ENCODE measurements at places on chromosomes 6 and 20.
A peak's percentile ranks its signal among the peaks of the same experiment; 100 is the strongest.

DNA sequence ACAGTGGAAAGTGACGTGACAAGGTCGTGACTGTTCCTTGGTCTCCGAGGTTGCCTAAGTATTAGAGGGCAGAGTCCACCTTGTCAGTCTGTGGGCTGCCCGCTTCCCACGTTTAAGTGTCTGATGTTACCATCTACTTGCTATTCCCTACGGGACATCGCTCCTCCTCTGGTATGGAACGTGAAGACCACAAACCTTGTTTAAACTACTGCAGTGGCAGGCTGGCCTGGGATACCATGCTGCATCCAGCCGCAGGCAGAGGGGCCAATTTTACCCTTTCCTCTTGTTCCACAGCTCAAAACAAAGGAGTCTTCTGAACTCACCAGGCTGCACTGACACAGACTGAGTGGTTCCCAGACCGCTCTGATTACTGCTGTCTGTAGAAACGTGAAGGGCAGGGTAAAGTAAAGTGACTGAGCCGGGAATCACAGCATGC, 275.9 kb downstream of the FOXC1 start:
- DNase-seq: no peak

DNA sequence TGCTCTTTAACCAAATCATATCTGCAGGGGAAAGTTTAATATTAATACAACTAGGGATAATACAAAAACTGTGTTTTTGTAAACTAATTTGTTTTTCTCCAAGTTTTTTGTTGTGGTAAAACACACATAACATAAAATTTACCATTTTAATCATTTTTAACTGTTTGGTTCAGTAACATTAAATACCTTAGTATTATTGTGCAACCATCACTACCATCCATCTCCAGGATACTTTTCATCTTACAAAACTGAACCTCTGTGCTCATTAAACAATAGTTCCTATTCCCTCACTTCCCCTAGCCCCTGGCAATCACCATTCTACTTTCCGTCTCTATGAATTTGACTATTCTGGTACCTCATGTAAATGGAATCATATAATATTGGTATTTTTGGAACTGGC, 15.9 kb downstream of the BEND6 start:
- DNase-seq: no peak

- DNase-seq: no peak
Measured at GRCh38 chr6:111027219-111027618, 45.4 kb downstream of the RPF2 start.

DNA sequence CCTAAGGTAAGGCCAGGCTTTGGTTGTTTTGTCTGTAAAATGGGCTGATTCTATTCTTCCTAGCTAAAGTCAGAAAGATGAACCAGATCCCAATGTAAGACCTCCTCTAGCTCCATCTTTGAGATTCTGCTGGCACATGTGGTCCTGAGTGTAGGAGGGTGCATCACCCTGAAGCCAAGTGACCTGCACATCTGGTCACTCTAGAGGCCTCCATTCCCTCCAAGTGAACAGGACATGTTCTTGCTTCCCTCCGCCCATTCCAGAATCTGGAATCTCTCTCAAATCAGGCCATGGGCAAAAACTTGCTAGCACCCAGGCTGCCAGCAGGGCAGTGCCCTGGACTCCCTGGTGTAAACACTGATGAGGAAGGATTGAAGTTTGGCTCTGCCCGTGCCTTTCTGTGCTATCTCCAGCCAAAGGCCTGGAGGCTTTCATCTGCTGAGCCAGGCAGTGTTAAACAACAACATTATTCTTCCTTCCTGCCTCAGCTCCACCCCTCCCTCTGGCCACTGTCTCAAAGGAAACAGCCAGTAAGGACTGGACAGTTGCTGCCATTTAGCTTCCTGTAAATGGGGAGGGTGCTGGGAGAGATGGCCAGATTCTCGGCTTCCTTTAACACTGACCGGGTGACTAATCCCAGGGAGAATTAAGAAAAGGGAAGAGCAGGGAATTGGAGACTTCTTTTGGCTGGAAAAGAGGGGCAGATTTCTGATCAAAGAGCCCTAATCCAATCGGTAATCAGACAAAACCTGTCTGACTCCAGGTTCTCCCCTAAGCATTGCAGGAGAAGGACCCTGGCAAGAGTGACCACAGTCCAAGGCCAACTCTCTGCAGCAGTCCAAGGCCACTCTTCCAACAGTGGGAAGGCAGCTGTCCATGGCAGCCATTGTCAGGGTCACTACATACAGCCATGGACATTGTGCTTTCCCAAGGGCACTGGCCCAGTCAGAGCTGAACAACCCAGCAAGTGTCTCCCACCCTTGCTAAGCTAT, 19.5 kb upstream of the ADGRF1 start:
- no peak for DNase-seq

GRCh38 chr6:46734867-46735719, at the start of gene PLA2G7:
TSS of gene PLA2G7 (minus strand) at chr6:46735375. CDS start at chr6:46722891, 12,484 bp downstream.
- DNase-seq: no peak

DNA sequence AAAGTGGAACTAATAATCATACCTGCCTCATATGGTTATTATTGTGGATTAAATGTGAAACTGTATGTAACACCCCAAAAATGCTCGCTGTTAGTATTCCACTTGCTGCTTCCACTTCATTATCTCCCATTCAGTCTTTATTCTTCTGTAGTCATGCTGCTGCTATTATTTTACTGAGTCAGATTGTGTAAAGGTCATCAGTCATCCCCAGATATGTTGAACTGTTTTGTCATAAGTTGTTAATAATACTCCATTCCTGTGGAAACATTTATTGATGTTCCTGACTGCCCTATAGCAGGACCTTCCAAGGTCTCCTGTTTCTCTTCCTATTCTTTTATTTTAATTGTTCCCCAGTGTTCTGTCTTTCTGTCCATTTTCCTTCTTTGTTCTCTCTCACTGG, 1148.3 kb downstream of the EPHA7 start:
- DNase-seq: no peak

DNA sequence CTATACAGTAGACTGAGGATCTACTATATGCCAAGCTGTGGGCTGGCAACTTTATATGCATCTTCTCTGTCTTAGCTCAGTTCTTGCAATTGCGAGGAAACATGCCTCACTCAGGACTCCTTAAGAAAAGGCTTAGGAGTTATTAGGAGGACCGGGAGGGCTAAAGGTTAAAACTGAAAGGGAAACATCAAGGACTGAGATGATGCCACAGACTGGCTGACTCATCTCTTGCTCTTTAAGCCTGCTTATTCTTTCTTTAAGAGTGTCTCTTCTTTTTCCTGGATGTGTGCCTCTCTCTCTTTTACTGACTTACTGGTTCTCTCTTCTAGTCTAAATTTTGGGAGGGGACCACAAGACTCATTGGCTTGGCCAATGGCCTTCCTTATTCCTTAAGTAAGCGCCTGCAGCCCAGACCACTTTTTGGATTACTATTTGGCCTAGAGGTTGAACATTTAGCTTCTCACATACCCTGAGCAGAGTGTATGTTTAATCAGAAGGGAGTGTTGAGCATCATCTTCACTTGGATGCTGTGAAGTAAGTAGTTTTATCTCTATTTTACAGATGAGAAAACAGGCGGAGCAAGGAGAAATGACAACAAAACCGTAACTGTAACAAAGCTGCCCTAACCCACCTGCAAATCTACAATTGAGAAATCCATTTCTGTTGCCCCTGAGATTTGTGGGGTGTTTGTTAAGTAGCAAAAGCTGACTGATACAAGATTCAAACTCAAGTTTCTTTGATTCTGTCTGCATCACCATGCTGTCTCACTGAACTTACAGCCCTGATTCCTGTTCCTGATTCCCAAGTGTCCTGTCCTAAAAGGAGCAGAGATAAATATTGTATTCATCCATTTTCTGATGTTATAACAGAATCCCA, 7.2 kb upstream of the SDC4 start:
- no peak for DNase-seq

GRCh38 chr20:58308680-58309527, 611 bp upstream of the RAB22A start:
- no peak for DNase-seq

- no peak for DNase-seq
Measured at GRCh38 chr20:63080811-63081210, 74.0 kb upstream of the BHLHE23 start.

DNA sequence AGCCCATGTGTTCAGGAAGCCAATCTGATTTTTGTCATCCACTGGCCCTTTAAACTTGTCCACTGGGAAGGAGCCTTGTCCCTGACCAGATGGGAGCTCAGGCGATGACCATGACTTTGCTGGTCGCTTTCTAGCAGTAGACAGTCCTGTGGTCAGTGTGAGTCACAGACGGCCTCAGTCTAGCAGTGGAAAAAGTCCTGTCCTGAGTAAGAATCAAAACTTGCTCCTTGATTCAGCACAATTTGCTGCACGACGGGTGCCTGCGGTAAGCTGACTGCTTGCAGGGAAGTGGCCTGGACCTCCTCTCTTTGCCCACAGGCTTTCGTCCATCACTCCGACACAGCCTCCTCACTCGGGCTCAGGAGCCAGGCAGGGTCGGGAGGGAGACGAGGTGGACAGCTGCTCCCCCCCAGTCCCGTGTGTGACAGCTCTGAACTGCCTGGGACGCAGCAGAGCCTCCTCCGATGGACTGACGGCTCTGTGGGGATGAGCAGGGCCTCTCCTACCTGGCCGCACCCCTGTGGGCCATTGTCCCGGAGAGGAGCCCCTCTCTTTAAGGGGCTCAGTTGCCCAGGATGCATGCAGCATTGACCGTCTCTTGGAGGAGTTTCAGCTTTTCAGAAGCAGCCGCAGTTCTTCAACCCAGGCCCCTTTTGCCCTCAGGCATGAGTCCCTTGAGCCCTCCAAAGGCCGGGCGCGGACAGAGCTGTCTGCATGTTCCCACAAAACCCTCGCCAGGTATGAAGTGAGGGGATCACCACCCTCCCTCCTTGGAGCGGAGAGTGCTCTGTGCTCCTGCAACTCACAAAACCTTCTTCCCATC, 209.2 kb downstream of the ANKRD60 start:
- DNase-seq: no peak

- DNase-seq: no peak
Measured at GRCh38 chr6:143647732-143648131, 30.0 kb upstream of the PHACTR2 start.

DNA sequence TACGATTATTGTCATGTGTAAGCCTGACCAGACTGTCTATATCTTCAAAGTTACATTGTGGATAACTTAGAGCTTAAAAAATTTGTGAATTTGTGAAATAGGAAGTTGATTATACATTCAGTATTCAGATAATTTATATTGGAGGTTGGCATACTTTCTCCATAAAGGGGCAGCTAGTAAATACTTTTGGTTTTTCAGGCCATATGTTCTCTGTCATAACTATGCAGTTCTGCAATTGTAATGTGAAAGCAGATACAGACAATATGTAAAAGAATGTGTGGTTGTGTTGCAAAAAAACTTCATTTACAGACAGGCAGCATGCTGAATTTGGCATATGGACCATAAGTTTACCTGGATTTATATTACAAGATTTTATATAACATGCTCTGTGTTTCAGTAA, 29.3 kb downstream of the HSF2 start:
- DNase-seq: no peak

GRCh38 chr6:63464060-63464459, 108.2 kb upstream of the LOC128125822 start:
- no peak for DNase-seq

- no peak for DNase-seq
Measured at GRCh38 chr20:63752411-63753101, 13.0 kb downstream of the SLC2A4RG start.

DNA sequence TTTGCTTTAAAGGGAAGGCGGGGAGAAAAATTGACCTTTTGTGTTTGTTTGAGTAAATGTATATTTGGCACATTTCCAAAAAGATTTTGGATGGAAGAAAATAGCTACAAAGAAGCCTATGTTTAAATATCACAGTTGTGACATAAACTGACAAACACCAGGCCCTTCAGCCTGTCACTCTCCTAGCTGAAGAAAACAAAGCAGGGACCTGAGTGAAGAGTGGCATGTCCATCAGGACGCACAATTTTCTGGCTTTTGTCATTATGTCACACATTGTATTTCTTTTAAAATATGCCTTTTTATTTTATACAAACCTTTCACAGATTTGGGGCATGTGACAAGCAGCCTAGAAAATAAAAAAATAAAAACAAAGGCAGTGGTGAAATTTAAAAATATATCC, 241.2 kb downstream of the OGFRL1 start:
- no peak for DNase-seq

GRCh38 chr6:139124887-139125672, 9.8 kb upstream of the HECA start:
- DNase-seq: peak; percentile 56

DNA sequence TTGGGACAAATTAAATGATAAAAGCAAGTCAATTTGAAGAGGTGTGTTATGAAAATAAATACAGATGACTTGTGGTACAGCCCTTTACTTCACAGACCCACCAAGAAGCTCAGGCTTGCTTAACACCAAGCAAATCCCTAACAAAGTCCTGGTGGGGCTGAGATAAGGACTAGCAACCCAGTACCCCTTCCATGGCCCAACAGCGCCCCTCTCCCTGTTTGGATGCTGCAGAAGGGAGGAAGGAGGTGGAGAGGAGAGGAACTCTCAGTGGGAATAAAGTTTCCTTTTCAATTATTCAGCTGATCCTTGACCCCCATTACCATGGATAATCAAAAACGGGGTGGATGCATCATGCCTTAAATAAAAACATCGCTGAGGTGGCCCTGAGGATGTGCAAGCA, 4.5 kb upstream of the ZNF831 start:
- DNase-seq: no peak

- DNase-seq: no peak
Measured at GRCh38 chr6:68343901-68344300, 291.2 kb upstream of the ADGRB3 start.

GRCh38 chr6:156687789-156688619, 89.2 kb upstream of the ARID1B start:
- no peak for DNase-seq

DNA sequence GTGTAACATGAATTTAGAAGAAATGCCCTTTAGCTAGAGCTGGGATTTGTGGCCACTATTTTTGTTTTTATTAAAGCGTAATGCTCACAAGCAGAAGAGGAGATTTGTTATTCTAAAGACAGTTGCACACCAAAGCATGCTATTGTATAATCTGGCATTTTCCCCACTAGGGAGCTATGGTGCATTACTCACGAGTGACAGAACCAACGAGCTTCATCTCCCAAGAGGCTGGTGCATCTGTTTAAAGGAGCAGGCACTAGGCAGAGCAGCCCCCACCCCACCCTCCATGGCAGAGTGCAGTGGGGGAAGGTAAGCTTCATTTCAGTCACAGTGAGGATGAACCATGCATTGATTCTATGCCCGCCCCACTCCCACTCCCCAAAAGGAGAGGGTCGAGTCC, 287.3 kb upstream of the TSHZ2 start:
- DNase-seq: no peak

GRCh38 chr6:3315841-3316240, 57.1 kb downstream of the PSMG4 start:
- DNase-seq: no peak

GRCh38 chr6:13261464-13261994, 66.8 kb downstream of the TBC1D7 start:
- DNase-seq: no peak

GRCh38 chr20:31869942-31870725, at the start of the genes DUSP15 and TTLL9:
TSS of gene DUSP15 (minus strand) at chr20:31870527. CDS start at chr20:31870337, 190 bp downstream.
TSS of gene TTLL9 (plus strand) at chr20:31870634. CDS start at chr20:31871127, 493 bp downstream.
- no peak for DNase-seq

All from stimulated activated CD4-positive, alpha-beta T cell treated with anti-CD3 and anti-CD28 coated beads, TNF-alpha, amount 100 ng/mL, for 48 hours (primary cell).